ENCODE measurements at places on chromosomes 5 and 9.

DNA sequence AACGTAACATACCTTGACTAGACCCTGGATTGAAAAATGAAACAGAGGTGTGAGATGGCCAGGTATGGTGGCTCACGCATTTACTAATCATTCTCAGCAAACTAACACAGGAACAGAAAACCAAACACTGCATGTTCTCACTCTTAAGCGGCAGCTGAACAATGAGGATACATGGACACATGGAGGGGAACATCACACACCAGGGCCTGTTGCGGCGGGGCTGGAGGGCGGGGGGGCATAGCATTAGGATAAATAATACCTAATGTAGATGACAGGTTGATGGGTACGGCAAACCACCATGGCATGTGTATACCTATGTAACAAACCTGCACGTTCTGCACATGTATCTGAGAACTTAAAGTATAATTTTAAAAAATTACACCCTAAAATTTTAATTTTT is 15.9 kb downstream of the RAPGEF6 start:
- DNase-seq = no peak

DNA sequence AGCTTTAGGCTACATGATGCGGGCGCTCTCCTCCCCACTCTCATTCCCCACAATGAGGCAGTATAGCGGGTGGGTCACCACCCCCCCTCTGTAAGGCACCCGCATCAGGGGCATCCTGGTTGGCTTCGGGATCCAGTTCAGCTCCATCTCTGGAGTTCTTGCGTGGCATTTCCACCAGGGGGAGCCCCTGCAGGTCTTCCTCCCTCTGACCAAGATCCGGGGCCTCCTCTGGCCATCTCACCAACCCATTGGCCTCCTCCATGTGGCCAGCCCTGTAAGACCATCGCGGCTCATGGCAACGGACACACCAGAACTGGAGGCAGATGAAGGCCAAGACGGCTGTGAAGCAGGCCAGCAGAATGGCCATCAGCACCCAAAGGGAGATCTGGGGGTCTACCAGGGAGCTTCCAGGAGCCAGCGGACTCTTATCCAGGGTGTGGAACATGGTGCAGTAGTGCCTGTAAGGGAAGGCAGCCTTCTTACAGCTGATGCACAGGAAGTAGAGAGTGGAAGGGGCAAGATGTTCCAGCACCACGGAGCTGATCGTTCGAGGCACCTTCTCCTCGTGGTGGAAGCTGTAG is 77.0 kb downstream of the CYFIP2 start:
- no peak for DNase-seq

DNA sequence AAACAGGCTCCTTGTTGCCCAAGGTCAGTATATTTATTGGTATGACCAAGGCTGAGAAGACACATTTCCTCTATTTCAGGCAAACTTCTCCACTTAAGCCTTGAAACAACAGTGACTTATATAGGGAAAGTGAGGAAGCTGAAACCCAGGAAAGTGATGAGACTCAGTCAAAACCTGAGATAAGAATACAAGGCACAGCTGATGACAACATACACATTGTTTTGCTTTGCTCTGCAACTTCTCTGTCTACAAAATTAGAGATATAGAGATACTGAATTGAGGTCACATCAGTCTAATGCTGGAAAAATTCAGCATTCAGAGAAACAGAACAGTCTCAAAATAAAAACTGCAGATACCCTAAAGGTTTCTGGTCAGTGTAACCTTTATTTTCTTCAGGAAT is 586.1 kb downstream of the DNAH5 start:
- no peak for DNase-seq

DNA sequence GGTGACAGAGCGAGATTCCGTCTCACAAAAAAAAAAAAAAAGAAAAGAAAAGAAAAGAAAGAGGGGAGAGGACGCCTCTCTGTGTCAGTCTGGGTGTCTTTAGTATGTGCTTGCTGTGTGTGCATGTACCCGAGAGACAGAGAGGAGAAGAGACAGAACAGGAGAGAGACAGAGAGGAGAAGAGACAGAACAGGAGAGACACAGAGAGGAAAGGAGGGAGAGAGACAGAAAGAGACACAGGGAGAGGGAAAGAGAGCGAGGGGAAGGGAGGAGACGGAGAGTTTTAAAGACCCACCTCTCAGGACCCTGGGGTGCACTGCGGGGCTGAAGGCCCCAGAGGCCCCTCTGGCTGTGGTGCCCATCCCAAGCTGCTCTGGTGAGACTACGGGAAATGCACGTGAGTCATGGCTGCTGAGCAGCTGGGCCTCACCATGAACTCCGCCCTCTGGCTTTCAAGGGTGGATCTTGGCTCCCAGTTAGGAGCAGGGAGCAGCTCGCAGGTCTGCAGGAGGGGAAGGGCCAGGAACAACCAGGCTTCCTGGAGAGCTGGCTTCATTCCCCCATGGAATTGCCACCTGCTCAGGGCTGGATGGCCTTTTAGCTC is 7.9 kb downstream of the SLC6A3 start:
- DNase-seq = no peak

GRCh38 chr5:6568383-6568782 is 64.5 kb downstream of the NSUN2 start:
- no peak for DNase-seq

- no peak for DNase-seq
These were observed 69.1 kb downstream of the ARSB start for GRCh38 chr5:78916044-78916443.

- no peak for DNase-seq
These were observed 124.1 kb upstream of the STC2 start for GRCh38 chr5:173452119-173452905.

- no peak for DNase-seq
These were observed 1480.0 kb upstream of the NUDT12 start for GRCh38 chr5:105042623-105043022.

DNA sequence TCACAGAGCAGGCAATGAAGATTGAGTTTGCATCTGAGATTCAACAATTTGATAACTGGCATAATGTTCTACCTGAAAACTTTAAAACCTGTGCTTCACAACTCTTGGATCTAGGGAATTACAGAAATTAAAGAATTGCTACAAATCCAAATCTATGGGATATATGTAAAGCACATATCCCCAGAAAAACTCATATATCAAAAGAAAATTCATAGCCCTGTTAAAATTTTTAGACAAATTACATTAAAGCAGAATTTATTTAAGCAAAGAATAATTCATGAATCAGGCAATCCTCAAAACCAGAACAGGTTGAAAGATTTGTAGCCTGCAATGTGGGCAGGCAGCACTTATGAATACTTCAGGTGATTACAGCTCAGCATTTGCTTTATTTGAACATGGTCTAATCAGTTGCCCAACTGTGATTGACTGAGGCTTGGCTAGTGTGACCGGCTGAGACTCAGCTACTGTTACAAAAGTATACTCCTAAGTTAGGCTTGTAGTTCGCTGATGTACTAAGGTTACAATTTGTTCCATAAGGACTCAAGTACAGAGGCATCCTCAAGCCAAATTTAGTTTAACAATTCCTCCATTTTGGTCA is 10.3 kb upstream of the UBTD2 start:
- no peak for DNase-seq

DNA sequence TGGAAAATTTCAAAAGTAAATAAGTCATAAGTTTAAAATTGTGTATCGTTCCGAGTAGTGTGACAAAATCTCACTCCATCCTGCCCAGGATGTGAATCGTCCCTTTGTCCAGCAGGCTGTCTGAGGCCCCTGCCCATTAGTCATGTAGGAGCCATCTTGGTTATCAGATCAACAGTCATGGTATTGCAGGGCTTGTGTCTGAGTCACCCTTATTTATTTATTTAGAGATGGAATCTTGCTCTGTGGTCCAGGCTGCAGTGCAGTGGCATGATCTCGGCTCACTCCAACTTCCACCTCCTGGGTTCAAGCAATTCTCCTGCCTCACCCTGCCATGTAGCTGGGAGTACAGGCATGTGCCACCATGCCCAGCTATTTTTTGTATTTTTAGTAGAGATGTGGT is 30.2 kb downstream of the ITGA2 start:
- no peak for DNase-seq

DNA sequence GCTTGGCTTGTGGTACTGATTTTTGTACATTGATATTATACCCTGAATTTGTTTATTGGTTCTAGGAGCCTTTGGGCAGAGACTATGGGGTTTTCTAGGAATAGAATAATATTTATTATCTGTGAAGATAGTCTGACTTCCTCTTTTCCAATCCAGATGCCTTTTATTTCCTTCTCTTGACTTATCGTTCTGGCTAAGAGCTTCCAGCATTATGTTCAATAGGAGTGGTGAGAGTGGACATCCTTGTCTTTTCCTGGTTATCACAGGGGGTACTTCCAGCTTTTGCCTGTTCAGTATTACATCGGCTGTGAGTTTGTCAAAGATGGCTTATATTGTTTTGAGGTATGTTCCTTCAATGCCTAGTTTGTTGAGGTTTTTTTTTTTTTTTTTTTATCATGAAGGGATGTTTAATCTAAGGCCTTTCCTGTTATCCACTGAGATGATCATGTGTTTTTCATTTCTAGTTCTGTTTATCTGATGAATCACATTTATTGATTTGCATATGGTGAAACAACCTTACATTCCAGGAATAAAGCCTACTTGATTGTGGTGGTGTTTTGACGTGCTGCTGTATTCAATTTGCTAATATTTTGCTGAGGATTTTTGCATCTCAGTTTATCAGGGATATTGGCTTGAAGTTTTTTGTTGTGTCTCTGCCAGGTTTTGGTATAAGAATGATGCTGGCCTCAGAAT is 77.5 kb downstream of the CERT1 start:
- DNase-seq = no peak

GRCh38 chr5:120518581-120518980 is 54.5 kb downstream of the PRR16 start:
- no peak for DNase-seq

GRCh38 chr5:75046366-75047142 is 5.8 kb downstream of the GCNT4 start:
- no peak for DNase-seq

DNA sequence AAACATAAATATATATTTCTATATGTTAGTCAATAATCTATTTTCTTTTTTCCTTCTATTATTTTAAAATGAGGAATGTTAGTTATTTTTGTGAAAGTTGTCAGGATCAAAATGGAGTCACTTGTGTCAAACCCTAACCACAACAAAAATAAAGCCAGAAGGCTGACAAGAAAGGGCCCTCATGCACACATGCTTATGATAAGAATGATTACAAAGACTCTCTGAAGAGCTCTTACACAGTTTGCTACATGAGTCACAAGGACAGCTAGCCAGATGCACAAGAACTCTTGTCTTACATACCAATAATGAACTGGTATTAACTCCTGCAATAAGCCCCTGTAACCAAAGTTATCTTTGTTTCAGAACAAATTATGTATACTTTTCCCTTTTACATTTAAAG is 64.7 kb downstream of the GGTA1 start:
- DNase-seq = no peak

- no peak for DNase-seq
These were observed 1050.4 kb downstream of the MAT2B start for GRCh38 chr5:164555809-164556208.

GRCh38 chr5:111929867-111930266 is 172.9 kb upstream of the NREP start:
- no peak for DNase-seq

DNA sequence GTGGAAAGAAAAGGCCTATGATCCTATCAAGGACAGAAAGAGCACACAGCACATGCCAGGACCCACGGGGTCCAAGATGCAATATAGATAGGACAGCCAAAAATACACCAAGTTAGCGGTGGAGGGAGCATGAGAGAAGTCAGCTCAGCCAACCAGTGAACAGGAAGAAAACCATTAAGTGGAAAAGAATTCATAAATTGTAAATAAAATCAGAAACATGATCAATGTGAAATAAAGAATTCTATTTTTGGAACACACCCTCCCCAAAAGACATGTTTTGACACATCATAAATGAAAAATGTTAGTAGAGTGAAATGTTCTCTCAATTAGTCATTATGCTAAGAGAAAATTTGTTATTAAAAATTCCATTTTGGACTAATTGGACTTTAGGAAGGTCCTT is 35.6 kb downstream of the ATPSCKMT start:
- DNase-seq = no peak

DNA sequence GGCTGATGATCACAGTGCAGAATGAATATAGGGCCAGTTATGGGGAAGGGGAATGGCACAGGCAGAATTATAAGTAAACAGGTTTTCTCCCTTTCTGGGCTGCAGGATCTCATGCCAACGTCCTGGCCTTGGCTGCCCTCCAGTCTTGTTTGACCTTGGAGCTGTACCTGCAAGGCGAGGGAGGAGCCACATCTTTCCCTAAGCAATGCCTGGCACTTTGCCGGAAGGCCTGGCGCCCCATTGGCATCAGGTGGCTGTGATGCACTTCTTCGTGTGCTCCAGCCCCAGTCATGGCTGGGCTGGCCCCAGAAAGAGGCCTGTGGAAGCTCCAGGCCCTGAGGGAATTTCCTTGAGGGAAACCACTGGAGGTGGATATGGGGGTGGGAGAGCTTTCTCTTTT is 16.7 kb upstream of the IQGAP2 start:
- no peak for DNase-seq

All from chondrocyte (in vitro differentiated cells).